ENCODE measurements at places on chromosomes 16 and 17. TPM values are rescaled to one million over a fixed set of nuclear protein-coding genes. Genes with fewer than 3 reads are reported as not detected.

ADAP2 gene
- total RNA-seq = 1.5 TPM

RNF43 gene
- 10.1 TPM for total RNA-seq

TP53TG3C gene
- not detected for total RNA-seq

CTRB1 gene
- total RNA-seq = not detected

DNA sequence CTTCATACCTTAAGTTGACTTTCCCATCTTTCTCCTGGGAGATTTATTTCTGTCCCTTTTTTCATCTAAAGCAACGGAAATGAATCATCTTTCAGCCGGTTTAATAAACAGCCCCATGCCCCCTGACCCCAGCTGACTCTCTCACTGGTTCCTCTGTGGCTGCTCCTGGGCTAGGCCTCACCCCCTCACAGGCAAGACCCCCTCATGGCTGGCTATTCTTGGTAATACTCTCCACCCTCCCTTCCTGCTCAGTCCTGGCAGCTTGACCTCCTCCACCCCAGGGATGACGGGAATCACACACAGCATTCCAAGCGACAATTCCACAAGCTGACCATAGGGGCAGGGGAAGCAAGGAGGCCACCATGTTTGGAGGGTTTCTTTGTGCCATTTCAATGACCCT, 1.5 kb upstream of the ADAP2 start:
- DNase-seq = no peak

- DNase-seq = no peak
These were observed 75.0 kb downstream of the MGAT5B start for GRCh38 chr17:76943202-76943601.

GRCh38 chr16:48824271-48824670, 214.3 kb upstream of the N4BP1 start:
- no peak for DNase-seq

DNA sequence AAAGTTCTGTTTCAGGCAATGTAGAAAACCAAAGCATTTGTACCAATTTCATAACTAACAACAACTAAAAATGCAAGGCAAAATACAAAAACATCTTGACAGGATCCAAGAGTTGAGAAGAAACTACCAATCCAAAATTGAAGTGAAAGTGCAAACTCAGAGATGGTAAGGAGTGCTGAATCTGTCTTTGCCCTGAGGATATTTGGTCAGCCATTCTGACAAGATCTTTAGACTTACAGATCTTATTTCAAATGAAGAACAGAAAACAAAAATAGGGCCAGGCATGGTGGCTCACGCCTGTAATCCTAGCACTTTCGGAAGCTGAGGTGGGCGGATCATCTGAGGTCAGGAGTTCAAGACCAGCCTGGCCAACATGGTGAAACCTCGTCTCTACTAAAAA, 412.8 kb downstream of the ZFHX3 start:
- DNase-seq = no peak

- no peak for DNase-seq
These were observed 5.2 kb downstream of the IL32 start for GRCh38 chr16:3070608-3071111.

GRCh38 chr16:70694088-70694867, 8.4 kb upstream of the MTSS2 start:
- no peak for DNase-seq

DNA sequence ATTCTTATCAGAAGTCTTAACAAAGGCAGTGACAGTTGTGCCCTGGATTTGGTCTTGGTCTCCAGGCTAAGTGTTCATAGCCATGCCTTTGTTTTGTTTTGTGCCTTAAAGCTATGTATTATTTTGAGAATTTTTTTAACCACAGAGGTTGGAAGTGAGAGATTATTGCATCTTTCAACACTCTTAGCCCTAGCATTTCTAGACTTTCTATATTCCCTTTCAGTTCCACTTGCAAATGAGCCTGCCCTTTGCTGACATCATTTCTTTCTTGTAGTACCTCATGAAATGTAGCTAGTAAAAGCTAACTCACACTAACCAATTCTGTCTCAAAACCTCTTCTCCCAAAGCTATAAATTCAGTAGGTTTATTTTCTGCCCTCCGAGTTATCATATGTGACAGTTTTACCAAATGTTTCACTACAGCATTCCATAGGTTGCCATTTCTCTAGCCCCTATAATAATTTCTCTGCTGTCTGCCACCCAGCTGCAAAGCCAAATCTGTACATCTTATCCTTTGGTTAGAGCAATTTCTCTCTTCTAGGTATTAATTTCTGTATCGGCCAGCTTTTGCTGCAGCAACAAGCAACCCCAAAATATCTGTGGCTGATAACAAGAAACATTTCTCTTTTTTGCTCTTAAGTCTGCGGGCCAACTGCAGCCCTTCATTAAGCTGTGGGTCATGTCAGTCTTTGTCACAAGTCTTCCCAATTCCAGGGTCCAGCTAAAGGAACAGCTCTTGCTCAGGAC, 14.2 kb upstream of the CCL1 start:
- no peak for DNase-seq

GRCh38 chr16:67389911-67390815, 3.1 kb downstream of the TPPP3 start:
- no peak for DNase-seq

DNA sequence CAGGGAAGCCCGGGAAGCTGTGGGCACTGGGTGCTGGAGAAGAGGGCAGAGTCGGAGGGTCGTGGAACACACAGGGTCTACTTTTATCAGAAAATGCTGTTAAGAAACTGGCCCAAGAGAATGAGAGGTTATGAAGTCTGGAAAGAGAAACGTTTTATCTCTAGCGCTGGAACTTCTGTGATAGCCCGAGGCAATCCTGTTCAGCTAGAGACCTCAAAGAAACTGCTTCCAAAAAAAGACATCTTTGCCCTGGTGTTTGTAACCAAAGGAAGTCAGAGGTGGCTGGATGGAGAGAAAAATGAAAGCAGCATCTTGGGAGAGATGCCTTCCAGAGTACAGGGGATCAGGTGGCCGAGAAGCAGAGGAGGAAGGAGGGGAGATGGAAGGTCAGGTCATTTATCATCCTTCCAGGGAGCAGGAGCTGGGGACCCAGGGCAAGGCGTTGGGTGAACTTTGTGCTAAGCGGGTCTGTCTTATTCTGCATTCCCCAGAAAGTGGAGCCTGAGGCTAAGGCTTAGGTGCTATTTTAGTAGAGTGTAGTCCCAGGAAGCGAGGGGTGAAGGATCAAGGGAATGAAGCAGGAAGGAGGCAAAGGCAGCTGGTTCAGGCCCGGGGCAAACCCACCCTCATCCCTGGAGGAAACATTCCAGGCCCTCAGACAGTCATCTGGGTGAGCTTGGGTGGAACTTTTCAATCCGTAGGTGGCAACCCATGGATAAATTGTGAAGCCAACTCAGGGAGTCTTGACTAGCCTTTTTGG, 66.5 kb downstream of the MGAT5B start:
- DNase-seq = no peak

- no peak for DNase-seq
These were observed 20.3 kb downstream of the HELZ start for GRCh38 chr17:67224736-67225135.

GRCh38 chr16:84088695-84089395, 27.9 kb downstream of the MBTPS1 start:
- DNase-seq = no peak

Data from hepatocyte (in vitro differentiated cells).